ENCODE measurements at places on chromosomes 2 and 18.

DNA sequence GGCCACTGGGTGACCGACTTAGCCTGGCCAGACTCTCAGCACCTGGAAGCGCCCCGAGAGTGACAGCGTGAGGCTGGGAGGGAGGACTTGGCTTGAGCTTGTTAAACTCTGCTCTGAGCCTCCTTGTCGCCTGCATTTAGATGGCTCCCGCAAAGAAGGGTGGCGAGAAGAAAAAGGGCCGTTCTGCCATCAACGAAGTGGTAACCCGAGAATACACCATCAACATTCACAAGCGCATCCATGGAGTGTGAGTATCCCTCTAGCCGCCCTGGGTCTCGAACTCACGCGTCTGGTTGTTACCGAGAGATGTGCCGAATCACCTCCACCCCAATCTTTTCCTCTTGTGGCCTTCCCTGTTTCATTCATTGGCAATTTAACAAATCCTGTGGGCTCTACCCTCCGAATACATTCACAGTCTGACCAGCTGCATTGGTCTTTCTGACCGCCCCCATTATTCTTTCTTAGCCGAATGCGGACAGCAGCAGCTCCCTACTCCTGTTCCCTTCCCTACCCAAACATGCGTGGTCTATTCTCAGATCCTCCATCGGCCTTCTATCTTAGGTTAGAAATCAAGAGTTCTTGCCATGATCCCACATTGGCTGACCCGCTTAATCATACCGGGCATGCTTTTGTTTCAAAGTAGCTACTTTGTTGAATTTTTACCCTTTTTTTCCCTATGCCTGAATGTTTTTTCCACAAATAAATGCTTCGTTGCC is 631 bp downstream of the RPL31 start:
- no peak for DNase-seq

- DNase-seq: no peak
Measured at GRCh38 chr18:30192216-30192615, 850.3 kb downstream of the DSC3 start.

DNA sequence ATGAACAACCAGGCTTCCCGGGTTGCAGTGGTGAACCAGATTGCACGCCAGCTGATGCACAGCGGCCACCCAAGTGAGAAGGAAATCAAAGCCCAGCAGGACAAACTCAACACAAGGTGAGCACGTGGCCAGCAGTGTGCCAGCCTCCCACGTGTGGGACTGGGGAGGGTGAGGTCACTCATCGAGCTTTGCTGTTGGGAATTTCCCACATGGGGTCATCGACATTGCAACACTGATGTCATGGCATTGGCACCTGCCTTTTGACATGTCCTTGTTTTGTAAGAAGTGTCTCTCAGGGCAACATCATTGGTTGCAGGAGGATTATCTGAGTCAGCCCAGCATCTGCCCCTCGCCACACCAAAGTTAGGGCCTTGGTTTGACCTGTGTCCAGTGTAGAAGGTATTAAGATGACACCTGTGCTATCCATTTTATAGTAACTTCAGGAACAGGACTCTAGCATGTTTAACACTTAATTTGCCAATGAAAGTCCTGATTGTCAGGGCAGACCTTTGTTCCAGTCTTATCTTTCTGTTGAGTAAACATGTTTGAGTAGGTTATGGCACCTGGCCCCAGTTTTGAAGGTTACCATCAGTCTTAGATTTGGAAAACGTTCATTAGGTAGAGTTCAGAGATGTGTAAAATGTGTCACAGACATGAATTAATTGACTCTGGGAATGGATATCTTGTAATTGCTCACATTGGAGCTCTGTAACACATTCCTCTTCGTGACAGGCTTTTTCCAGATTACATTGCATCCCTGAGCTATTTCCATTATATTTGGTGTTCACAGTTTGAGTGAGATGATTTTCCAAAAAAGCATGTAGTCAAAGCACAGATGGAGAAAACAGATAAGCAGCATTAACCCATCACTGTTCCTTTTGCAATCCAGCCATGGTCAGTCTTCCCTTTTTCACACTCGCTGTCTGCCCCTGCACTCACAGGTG is 93.3 kb upstream of the EML6 start:
- DNase-seq: no peak

DNA sequence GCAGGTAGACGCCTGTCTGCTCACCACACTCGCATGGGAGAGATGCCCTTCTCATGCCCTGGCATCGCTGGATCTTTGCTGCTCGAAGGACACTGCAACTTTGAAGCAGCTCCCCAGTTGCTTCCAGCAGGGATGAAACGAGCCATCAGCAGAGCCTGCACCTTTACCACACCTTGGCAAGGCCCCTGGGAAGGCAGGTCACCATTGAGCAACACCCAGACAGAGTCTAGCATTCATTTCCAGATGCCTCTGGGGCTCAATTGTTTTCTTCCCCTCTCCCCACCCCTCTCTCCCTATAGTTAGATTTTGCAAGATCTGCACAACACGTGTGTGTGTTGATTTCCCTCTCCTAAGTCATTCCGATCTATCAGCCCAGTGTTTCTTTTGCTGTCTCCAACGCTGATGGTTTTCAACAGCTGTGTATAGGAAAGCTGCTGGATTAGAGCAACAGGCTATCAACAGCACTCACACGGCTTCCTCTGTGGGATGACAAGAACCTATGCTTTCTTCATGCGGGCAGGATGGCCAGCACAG is 25.6 kb upstream of the INHBB start:
- DNase-seq: no peak

DNA sequence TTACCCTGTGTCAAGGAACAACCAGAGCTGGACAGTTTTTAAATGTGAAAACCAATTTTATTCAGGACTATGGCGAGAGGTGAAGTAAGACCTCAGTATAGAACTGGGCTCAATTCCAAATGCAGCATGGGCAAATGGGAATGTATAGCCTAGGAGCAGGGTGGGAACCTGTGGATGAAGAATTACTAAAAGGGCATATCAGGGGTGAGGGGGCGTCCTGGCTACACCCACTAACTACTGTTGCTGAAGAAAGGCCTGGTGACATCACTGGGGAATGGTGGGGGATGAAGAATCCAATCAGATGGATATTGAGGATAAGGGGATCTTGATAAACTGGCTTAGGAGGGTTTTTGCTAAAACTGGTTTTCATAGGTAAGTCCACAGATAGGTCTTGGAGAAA is 27.3 kb upstream of the IL37 start:
- no peak for DNase-seq

- no peak for DNase-seq
Measured at GRCh38 chr2:127100251-127101047, 6.5 kb downstream of the BIN1 start.

DNA sequence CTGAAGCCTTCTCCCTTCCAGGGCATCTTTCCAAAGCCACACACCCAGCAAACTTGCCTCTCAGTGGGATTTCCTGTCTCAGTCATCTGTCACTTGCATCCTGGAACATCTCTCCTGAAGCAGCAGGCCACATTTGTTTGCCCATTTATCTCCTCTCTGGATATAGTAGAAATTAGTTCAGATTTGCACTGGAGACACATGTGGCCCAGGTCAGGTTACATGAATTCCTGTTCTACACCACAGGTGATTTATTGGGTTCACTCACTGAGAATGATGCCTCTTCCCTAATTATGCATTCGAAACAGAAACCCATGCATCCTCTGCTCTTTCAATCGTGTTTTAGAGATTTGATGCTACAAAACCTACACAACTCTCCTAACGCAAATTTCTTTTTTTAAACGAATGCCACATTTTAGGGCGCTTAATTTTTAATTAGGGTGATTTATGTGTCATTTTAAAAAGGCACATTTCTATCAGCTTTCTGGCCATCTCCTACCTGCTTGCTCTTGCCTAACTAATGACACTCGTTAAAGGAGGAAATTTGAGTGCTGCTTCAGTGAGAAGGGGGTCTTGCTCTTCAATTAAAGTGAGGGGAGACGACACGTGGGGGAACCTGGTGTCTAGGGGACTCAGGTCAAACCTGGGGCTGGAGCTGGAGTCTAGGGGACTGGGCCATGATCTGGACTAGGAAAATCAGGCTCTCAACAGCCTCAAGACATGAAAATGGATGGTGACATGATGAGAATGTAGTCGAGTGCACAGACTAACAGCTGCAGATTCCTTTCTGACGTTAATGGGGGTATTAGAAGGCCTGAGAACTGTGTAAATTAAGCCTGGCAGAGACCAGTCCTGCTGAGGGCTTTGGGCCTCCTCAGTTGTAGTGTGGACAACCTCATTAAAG is 221.4 kb downstream of the CLIP4 start:
- no peak for DNase-seq

- no peak for DNase-seq
Measured at GRCh38 chr2:85428343-85428881, 9.9 kb downstream of the SH2D6 start.

DNA sequence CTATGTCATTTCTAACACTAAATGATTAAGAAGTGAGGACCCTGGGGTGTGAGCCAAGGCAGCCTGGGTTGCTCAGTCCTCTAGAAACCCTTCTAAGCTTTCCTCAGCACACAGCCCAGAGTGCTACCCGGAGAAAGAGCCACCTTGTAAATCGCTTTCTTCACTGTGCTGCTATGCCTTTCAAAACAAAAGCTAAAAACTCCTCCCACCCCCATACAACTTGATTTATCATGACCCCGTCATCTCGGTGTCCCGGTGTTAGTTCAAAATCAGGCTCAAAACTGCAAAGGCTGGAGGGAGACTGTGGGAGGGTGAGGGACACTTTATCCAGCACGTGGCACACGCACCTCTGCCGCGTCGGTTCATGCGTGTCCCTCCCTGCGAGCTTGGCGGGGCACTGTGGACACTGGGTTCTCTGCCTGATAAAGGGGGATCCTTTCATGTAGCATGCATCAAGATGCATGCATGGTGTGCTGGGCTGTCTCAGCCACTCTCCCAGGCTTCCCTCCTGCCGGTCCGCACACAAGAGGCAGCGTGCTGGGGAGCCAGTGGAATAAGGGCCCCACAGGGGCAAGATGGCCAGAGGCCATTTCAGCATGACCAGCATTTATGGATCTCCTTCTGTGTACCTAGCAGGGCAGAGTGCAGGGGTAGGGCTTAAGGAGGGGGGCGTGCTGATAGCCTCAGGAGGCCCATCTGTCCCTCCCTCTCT is 170.4 kb downstream of the SMAD7 start:
- DNase-seq: no peak

GRCh38 chr18:21803495-21803894 is 62.9 kb downstream of the MIB1 start:
- no peak for DNase-seq

- no peak for DNase-seq
Measured at GRCh38 chr2:107407017-107407416, 419.7 kb upstream of the RGPD4 start.

DNA sequence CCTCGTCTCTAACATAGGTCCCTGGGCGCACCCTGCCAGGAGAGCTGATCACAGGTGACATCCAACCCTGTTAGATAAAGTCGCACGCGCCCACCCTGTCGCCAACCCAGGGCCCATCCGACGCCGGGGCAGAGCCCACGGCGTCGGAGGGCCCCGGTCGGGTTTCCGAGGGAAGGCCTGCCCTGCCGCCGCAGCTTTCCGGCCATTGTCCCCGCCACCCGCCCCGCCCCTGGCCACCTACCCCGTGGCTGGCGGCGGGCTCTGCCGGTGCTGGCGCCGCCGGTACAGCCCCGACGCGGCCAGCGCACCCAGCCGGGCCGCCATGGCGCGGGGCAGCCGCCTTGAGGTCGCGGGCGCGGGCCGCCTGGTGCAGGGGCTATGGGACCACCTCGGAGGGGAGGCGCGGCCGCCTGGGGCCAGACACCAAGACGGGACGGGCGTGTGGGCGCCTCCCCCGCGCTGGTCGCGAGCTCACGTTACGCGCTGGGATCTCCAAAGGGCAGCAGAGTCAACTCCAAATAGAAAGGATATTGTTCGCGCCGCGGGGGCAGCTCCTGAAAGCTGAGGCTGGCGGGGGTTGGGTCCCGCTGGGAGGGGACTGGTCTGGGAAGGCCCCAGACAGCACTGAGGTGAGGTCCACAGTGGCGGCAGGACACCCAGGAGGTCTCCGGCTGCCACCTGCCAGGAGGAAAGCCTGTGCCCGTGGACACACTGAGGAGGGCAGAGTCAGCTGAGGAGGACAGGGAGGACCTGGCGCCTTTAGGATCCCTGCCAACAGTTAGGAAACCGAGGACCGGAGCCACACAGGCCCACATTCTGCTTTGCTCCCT is 11.1 kb downstream of the LIMS2 start:
- DNase-seq: no peak

GRCh38 chr2:69958480-69958879 is 3.0 kb downstream of the ASPRV1 start:
- no peak for DNase-seq

- no peak for DNase-seq
Measured at GRCh38 chr18:59021500-59021899, 118.2 kb upstream of the SEC11C start.

- DNase-seq: no peak
Measured at GRCh38 chr2:46763861-46764260, 151.7 kb downstream of the MCFD2 start.

DNA sequence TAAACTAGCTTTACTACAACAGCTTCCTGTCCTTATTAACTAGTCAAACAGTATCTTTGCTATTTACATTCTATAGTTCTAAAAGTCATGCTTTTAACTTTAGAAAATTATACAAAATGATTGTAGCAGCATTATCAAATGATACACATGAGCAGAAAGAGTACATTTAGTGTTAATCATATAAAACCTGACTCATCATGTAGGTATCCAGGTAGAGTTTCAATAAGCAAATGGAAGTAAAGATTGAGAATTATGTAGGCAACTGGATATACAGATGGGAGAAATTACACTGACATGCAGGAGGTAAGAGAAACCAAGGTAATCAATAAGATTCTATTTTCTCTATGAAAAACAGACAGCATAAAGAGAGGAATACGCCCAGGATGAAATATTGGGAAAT is 33.8 kb downstream of the TRIP12 start:
- DNase-seq: no peak

DNA sequence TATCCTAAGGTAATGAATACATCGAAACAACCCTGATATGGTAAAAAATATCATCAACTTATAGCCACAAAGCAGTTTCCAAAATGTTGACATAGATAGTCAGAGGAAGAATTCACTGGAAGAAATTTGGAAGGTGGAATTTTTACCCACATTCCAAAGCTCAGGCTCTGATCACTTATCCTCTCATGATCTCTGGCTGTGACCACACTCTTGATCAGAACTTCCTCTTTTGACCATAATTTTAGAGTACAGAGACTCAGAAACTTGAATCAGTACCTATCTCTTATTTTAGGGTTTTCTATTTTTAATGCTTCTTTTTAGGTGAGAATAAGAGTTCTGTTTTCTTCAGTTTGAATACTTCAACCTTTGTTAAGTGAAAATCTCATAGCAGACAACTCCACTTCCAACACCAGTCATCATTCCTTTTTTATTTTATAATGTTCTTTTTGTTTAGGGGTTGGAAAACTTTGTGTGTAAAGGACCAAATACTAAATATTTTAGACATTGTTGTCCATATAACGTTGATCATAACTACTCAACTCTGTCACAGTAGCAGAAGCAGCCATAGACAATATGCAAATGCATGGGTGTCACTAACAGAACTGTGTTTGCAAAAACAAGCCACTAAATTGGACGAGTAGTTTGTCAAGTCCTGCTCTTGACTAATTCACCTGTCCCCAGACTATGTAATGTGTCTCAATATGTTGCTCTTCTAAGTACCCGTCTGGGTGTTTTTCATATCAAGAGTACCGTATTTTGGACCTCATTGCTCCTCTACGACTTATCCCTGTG is 891.6 kb upstream of the CRIM1 start:
- no peak for DNase-seq
